ENCODE measurements at places on chromosomes 13 and 19.

DNA sequence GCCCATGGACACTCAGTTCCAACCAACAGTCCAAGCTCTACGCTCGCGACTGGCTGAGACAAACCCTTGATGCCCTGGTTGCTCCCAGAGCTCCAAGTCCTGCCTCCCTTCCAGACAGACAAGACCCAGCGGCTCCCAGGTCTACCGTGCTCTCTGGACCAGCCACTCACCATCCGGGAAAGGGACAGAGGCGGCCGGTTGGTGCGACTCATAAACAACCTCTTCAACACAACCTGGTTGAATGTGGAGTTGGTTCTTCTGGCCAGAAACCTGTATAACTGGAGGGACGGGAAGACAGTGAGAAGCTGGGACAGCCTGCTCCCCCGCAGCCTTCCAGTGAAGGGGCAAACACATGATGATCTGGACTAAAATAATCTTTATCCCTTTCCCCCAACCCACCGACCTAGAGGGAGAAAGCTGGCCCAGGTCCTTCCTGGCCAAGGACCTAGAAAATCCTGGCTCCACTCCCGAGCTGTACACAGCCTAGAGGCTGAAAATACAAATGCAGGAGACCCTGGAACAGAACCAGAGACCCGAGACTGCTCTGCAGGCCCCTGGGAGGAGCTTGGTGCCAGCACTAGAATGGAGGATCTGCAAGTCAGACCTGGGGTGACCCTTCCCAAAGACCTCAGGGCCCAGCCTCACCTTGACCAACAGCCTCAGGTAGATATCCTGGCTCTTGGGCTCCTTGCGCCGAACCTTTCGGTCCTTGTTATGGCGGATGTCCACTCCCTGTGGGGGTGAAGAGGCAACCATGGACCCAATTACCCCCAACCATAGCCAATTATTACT is 1.6 kb downstream of the RPL18 start:
- DNase-seq: peak; percentile 50

DNA sequence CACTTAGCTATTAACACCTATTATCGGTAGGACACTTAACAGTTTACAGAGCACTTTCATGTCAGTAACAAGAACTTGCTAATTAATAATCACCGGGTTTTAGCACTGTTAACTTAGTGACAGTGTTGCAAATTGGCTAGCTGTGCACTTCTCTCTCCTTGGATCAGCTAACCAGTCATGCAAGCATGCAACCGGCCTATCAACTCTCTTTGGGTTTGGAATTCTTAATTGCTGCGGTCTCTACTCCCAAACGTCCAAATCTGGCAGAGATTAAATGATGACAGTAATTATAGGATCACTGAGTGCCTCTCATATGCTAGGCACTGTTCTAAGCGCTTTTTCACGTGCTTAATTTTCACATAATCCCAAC is 1.2 kb downstream of the EPS15L1 start:
- no peak for DNase-seq

GRCh38 chr13:89695343-89696257 is 1651.9 kb upstream of the MIR17HG start:
- DNase-seq: peak; percentile 69

GRCh38 chr19:17266589-17266974 is 661 bp upstream of the BABAM1 start:
- DNase-seq: no peak

GRCh38 chr13:50179977-50180376 is 164.7 kb downstream of the KCNRG start:
- DNase-seq: no peak

DNA sequence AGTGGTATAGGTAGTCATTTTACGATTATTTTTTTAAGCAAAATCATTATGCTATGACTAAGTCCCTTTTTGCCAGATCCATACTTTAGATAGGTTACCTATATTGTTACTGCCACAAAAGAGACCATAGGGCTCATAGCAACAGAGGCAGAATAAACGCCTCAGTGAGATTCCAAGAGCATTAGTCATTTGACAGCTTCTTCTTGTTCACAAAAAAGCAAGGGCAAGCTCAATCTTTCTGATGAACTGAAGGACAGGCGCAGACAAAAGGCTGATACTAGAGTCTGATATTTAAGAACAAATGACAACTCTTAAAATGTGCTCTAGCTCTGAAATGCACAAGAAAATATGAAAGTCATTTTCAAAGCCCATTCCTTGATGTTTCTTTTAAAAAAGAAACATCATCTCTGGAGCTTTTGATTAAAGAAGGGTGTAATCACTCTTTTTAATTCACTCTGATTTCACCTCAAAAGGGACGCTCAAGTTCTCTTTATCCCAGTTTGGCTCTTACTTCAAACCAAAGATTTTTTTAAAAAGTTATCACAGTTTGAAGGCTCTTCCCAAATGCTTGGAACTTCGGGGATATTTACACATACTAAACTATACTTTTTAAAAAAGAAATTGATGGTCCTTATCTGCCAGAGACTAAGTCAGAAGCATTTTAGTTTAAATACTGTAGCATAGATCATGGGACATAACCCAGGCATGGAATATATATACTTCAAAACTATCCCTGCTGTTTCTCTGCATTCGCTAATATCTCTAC is 187.2 kb downstream of the EFNB2 start:
- DNase-seq: peak; percentile 77

- DNase-seq: no peak
Observed at GRCh38 chr13:49369866-49370265, 74.0 kb downstream of the CAB39L start.

DNA sequence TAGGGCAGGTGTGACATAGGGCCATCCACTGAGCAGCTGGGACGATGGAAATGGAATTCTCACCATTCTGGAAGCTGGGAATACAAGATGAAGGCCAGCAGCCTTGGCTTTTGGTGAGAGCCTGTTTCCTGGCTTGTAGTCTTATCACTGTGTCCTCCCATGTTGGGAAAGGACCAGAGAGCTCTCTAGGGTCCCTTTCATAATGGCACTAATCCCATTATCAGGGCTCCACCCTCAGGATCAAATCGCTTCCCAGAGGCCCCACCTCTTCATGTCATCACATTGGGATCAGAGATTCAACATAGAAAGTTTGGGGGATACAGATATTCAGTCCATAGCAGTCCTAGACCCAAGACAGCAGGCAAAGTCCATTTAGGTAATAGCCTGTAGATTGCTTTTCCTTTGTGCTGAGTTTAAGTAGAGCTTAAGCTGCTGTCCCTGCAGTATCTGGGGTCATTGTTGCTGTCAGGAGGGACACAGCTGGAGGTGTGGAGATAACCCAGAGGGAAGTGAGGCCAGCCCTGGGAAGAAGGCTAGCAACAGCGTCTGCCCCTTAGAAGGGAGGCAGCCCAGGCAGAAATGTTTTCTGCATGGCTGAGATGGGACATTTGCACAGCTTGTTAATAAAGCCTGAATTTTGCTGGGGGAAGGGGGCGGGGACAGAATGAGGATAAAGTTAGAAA is 136.5 kb upstream of the GPR12 start:
- no peak for DNase-seq

GRCh38 chr13:87678372-87678752 is 7.2 kb downstream of the SLITRK5 start:
- no peak for DNase-seq

DNA sequence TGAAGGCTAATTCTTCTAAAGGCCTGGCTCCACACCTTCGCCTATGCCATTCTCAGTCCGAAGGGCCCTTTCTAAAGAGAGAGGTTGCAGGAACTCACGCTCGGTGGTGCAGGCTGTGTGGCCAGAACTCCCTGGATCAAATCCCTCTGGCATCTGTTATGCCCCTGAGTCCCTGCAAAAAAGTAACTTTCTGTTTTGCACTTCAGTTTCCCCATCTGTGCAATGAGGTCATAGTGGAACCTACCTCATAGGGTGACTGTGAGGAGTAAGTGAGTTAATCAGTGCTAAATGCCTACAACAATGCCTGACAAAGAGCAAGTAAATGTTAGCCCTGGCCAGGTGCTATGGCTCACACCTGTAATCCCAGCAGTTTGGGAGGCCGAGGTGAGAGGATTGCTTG is 7.3 kb downstream of the IGSF23 start:
- DNase-seq: no peak

GRCh38 chr13:51730927-51731326 is 73.0 kb downstream of the DHRS12 start:
- no peak for DNase-seq

DNA sequence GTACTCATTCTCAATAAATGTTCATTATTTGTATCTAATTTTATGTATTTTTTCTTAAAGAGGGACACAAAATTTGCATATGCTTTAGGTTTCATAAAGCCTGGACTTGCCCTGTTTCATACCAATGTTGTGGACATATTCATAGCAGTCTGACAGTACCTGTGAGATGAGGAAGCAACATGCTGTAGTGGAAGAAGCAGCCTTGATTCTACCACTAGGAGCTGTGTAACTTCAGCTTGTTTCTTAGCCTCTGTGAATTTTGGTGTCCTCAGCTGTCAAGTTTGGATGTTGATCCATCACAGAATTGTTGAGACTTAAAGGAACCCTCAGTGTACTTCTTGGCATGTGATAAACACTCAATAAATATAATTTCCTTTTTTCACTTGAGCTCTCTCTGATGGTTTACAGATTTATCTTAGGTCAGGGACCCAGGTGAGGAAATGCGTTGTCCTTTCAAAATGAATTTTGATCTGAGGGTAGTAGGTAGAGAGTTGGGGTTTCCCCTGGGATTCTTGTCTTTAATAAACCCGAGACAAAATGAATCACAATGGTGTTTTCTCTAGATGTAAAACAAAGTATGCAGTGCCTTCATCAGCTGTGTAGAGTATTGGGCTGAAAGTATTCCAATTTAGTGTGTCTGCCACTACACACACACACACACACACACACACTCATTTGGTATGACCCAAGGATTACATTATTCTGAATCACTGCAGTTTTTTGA is 152.1 kb downstream of the KCNRG start:
- DNase-seq: no peak

DNA sequence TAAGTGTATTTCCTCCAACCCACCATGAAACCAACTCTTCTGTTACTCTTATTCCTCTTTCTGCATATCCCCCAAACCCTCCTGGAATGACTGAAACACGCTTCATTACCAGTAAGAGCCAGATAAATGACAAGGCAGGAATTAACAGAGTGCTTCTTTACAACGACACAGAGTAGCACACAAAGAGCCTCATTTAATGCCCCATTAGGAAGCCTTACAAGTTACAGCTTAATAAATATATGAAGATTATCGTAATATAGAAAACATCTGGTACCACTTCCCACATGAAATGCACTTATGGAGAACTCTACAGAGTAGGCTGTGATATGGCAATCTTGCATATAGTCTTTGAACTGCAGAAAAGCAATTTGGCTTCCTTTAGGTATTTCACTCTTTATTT is 116.8 kb downstream of the ENOX1 start:
- DNase-seq: no peak

Data from choroid plexus epithelial cell (primary cell).